ENCODE measurements at places on chromosomes 4 and X.
A peak's percentile ranks its signal among the peaks of the same experiment; 100 is the strongest.

- DNase-seq: peak; percentile 77
These were observed 71.7 kb upstream of the HGFAC start for GRCh38 chr4:3369781-3370674.

DNA sequence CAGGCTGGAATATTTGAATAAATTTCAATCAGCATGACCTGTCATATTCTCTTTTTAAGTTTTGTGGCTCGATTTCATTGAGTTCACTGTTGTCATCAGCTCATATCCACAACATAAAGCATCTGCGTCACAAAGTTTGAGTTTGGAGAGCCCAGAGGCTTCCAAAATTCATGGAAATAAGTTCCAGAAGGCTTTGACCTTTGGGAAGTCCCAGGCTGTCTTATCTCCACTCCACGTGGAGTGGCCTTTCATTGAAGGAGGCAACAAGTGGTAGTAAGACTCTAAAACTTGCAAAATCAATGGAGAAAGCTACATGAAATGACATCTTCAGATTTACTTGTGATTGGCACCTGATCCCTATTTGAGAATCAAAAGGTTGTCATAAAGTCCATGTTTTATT, 54.1 kb upstream of the UNC5C start:
- no peak for DNase-seq

- no peak for DNase-seq
These were observed 103.5 kb downstream of the SYNPO2 start for GRCh38 chr4:118992149-118992548.

- no peak for DNase-seq
These were observed 350.9 kb downstream of the MID1IP1 start for GRCh38 chrX:39152106-39152649.

DNA sequence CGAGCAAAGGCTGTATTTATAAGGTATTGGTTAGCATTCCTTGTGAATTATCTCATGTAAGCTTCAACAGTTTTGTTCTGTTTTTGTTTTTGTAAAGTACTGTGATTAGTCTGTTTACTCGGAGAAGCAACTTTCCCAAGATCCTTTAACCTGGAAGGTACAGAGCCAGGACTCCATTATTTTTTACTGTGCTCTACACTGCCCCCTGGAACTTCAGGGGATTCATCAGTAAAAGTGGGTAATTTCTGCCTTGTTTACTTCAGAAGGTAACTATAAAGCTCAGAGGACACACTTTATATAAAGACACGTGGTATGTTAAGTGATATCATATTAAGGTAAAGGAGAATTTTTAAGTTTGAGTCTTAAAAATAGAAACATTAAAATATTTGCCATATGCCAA, 124.9 kb downstream of the IQCM start:
- DNase-seq: no peak

GRCh38 chr4:126647756-126648397, 984.9 kb upstream of the INTU start:
- DNase-seq: no peak

DNA sequence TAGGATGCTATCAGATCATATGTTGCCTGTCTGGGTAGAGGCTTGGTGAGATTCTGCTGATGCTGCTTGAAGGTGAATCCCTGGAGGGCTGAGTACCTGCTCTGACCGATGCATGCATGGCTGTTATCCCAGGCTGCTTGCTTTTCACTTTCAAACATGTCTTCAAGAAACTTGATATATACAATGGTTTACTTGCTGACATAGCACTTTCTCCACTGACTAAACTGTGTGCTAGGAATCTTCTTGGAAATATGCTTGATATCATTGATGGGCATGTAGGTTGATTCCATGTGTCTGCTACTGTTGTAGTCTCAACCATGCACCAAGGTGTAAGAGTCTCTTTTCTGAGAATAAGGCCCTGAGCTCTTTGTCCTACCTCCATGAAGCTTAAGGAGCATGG, 79.6 kb upstream of the WDR1 start:
- DNase-seq: no peak

GRCh38 chr4:65943076-65943475, 272.8 kb upstream of the EPHA5 start:
- peak; percentile 81 for DNase-seq

DNA sequence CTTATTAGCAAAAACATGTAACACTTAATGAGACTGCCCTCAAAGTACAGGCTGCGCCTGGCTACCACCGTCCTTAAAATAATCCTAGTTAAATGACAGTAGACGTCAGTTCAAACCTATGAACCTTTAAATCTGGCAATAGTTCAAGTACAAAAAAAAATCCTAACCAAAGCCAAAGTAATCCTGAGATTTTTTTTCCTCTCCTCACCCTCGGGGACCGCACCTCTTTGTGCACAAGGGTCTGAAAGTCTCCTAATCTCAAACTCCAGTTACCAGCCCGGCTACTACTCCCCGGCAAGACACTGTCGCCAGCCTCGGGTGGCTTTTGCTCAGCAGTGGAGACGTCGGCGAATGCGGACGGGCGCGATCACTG, 439 bp downstream of the SEC31A start:
- DNase-seq: no peak

GRCh38 chr4:185540487-185541120, 5.3 kb upstream of the PDLIM3 start:
- DNase-seq: no peak

- no peak for DNase-seq
These were observed 264.6 kb downstream of the IL1RAPL1 start for GRCh38 chrX:28851871-28852270.

- no peak for DNase-seq
These were observed 116.2 kb upstream of the STX18 start for GRCh38 chr4:4658052-4658451.

- DNase-seq: no peak
These were observed 42.2 kb upstream of the PTCHD1 start for GRCh38 chrX:23292354-23292987.

- DNase-seq: no peak
These were observed 115.0 kb upstream of the KCNIP4 start for GRCh38 chr4:22063613-22064012.

DNA sequence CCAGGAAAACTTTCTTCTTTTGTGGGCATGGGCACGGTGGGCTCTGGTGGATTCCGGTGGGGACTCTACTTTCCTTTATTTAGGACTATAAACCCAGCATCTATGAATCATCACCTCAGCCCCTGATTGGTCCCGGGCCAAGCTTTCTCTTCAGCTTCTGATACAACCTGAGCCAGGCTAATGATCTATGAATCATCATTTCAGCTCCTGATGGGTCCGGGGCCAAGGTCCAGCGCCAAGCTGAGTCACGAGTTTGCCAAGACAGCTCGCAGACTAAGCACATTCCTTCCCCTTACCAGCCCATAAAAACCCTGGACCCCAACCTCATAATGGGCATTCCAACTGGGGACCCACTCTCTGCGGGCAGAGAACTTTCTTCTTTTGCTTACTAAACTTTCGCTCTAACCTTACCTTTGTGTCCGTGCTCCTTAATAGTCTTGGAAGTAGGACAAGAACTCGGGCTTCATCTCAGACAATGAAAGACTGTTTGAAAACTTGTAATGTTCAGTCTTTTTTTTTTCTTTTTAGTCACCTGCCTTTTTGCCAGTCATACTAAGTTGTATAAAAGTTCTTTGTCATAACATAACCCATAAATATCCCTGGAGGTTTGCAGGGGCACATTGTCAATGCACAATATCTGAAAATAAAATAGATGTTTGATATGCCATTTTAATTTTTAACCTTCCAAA, 904.9 kb upstream of the EPHA5 start:
- peak; percentile 35 for DNase-seq

GRCh38 chrX:32745323-32745722, 466.0 kb downstream of the DMD start:
- no peak for DNase-seq

DNA sequence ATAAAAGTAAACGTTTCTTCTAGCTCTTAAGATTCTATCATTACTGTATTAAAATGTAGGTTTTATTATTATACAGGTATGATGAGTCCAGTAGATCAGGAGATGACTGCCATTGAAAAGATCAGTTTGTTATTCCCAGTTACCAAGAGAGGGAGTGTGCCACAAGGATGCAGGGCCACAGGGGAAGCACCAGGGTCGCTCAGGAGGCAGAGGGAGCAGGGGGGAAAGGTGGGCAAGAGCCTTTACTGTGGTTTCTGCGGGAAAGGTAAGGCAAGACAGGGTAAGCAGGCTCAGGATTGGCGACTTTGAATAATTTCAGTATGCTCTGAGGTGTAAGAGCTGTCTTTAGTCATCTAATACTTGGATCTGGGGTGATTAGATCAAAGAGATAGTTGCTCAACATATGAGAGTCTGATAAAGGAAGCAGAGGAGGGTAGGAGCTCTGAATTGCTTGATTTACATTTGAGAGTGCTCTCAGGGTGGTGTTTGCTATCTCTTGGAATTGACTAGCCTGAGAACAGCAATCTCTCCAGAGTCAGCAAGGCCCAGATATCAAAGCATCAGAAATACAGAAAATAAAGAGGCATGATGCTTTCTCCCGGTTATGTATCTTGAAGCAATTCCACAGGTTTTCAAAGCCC, 86.0 kb downstream of the NDST3 start:
- no peak for DNase-seq

DNA sequence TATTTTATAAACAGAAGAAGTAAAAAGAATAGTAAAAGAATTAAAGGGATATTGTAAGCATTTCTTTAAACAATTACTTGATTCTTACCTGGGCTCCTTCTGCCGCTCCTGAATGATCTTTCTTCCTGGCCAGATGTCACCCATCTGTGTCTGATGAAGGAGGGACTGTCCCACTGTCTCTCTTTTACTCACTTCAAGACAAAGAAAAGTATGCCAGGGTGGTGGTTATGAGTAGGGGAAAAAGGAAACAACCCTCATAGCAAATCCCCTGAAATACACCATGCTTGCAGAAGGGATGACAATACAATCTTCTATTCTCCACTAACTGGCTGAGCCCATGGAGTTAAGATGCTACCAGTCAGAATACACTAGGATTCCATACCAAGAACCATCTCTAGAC, 31.1 kb downstream of the SYTL4 start:
- no peak for DNase-seq

DNA sequence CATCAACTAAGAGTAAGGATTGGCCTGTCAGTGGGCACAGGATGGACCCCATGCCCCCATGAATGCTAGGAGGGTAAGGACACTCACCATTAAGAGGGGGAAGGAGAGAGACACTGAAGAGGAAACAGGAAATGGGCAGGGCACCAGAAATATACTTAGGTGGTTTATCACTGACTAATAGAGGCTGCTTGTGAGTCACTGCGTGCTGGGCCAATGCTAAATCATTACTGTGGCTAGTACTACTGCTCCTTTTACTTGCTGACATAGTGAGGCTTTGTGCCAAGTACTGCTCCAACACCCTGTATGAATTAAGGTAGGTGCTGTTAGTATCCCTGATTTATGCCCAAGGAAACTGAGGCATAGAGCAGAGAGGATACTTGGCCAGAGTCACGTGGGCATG, 130.4 kb upstream of the FRMPD4 start:
- peak; percentile 51 for DNase-seq

Measured in non-pigmented ciliary epithelial cell (primary cell).